ENCODE measurements at places on chromosomes 7 and 10. TPM values are rescaled to one million over a fixed set of nuclear protein-coding genes. Genes with fewer than 3 reads are reported as not detected.

GRCh38 chr10:29877793-29878491, 181.4 kb downstream of the JCAD start:
- no peak for DNase-seq

GRCh38 chr7:107122486-107122911, 46.3 kb upstream of the HBP1 start:
- no peak for DNase-seq

GRCh38 chr10:73858750-73859427, 15.5 kb downstream of the CAMK2G start:
- no peak for DNase-seq

DNA sequence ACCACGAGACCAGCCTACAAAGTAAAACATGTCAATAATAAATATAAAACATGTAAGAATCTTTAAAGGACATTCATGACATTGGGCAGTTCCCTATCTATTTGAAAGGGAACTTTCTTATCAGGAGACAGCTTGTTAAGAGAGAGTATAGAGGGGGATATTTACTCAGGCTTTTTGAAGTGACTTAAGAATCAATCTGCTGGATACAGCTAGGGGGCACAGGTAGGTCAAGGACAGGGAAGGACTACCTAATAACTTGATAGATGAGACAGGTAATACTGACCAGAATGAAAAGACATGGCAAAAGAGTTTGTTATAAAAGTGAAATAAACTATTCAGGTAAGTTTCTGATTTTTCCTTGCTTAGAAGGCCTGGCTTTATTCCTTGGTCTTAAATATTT, 21.8 kb upstream of the LRRD1 start:
- no peak for DNase-seq

DNA sequence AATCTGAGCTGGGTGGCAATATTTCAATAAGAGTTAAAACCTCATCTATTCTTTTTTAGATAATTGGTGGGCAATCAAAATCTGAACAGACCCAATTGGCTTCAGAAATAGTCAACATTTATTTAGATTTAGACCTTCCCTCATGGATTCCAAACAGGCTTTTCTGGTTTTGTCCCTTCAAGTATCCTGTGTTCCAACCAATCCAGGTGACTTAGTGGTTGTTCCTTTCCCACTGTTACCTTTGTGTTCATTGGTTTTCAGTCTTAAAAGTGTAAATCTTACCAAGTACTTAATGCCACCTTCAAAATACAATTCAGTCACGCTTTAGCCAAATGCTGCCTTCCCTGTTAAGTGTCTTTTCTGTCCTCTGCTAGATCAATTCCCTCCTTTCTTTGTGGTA, 85.9 kb downstream of the AHR start:
- no peak for DNase-seq

DNA sequence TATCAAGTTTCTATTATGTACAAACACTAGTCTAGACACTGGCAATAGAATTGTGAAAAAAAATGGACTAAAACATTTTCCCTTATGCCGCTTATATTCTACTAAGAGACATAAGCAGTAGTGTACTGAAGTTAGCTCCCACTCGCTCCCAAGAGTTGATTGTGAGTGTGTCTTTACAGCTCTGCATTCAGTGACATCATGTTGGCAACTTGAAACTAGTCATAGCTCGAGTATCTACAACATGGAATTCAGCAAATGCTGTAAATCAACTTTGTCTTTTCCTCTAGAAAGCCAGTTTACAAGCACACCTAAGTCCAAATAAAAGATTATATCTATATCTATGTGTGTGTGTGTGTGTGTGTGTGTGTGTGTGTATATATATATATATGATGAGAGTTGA, 58.8 kb upstream of the MAGI2 start:
- no peak for DNase-seq

The CFAP70 gene
- 0.59 TPM for total RNA-seq

The OPN1SW gene
- not detected for total RNA-seq

The CDH23 gene
- total RNA-seq, result 2.4 TPM

The UBE3C gene
- total RNA-seq, result 59.6 TPM

The NPFFR1 gene
- total RNA-seq, result not detected

The BICC1 gene
- total RNA-seq, result not detected

Measured in activated CD8-positive, alpha-beta T cell treated with anti-CD3 and anti-CD28 coated beads for 36 hours (primary cell).